ENCODE measurements at places on chromosomes 7 and 10.

GRCh38 chr7:131945313-131945911 lies 389.0 kb upstream of the PODXL start:
- no peak for DNase-seq

DNA sequence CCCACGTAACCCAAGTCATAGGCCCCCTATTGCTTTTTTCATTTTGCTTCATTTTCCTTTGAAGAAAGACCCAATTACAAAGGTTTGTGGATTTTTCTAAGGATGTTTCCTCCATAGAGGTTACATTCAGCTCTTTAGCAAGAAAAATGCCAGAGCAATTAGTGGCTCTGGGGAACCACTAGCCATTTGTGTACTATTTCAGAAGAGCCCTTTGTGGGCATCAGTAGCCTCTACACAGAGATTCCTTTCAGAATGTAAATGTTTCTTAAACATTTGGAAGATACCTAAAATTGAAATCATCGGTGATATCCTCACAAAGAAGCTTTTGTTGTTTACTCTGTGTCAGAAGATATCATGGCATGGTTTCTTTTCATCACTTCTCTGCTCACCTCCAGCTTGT lies 291.0 kb upstream of the KMT2E start:
- no peak for DNase-seq

- DNase-seq: no peak
These were observed 465.6 kb upstream of the IGFBP3 start for GRCh38 chr7:46386428-46387399.

GRCh38 chr10:77533146-77533886 lies 104.3 kb downstream of the KCNMA1 start:
- no peak for DNase-seq
